ENCODE measurements at places on chromosomes 7 and 10.

- no peak for DNase-seq
Observed at GRCh38 chr7:157625973-157626742, 289.4 kb downstream of the DNAJB6 start.

- no peak for DNase-seq
Observed at GRCh38 chr10:48474765-48475365, 130.0 kb downstream of the ARHGAP22 start.

- DNase-seq, result no peak
Observed at GRCh38 chr7:2919256-2919655, 75.1 kb upstream of the GNA12 start.

DNA sequence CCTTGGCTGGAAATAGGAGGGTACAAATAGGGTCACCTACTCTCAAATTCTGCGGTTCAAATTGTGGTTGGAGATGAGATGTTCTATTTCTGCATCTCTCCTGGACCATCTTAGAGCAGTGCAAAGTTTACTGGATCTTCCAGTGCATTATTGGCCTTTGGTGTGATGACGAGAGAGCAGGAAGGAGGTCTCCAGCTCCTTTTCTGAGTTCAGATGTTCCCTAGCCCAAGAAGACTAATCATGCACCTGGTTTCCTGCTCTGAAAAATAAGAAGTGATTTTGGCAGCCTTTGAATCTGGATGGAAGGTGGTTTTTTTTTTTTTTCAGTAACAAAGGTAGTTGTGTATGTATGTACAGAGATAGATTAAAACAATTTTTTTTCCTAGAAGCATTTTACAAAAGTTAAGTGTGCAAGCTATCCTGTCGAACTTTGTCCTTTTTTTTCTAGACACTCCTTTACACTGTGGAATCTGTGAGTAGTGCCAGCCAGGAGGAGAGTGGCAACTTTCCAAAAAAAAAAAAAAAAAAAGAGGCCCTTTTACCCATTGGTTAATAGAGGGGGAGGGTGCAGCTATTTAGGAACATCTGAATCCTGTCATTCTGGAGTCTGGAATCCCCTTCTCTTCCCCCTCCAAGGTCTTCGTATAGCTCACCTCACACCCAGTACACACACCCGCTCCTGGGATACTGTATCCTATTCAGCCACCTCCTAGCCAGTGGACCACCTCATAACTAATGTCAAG lies 26.3 kb downstream of the PAPSS2 start:
- no peak for DNase-seq

DNA sequence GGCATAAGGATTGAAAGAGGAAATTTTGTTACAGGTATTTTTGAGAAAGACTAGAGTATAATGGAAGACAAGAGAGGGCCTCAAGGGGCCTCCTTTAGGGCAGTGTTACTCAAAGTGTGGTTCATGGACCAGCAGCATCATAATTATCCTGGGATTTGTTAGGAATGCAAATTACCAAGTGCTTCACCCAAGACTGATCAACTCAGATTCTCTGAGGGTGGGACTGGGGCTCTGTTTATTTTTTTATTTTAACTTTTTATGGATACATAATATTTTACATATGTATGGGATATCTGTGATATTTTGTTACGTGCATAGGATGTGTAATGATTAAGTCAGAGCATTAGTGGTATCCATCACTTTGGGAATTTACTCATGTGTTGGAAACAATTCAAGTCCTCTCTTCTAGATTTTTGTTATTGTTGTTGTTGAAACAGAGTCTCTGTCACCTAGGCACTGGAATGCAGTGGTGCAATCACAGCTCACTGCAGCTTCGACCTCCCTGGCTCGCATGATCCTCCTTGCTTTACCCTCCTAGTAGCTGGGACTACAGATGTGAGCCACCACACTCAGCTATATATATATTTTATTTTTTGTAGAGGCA lies 2.2 kb upstream of the KCTD7 start:
- DNase-seq, result no peak

DNA sequence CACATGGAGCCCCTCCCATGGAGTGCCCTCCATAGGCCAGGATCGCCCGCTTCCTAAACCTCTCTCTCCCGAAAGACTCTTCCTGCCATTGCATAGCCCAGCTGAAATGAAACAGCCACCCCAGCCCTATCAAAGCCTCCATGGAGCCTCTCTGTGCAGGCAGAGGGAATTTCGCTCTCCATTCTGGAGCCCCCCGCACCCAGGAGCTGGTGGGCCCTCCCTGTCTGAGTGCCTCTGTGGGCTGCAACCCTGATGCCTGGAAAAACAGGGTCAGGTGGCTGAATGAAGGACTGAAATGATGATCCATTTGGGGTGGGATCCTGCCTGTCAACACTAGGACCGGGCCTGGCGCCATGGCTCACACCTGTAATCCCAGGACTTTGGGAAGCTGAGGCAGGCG lies 106.4 kb downstream of the FAM53B start:
- no peak for DNase-seq

- DNase-seq, result no peak
Observed at GRCh38 chr7:132395361-132395760, 180.9 kb downstream of the PLXNA4 start.

- no peak for DNase-seq
Observed at GRCh38 chr10:1373287-1373686, 317.1 kb downstream of the WDR37 start.

GRCh38 chr10:23053036-23053435 lies 42.3 kb upstream of the MSRB2 start:
- no peak for DNase-seq

- no peak for DNase-seq
Observed at GRCh38 chr10:23556727-23557440, 118.0 kb downstream of the OTUD1 start.

DNA sequence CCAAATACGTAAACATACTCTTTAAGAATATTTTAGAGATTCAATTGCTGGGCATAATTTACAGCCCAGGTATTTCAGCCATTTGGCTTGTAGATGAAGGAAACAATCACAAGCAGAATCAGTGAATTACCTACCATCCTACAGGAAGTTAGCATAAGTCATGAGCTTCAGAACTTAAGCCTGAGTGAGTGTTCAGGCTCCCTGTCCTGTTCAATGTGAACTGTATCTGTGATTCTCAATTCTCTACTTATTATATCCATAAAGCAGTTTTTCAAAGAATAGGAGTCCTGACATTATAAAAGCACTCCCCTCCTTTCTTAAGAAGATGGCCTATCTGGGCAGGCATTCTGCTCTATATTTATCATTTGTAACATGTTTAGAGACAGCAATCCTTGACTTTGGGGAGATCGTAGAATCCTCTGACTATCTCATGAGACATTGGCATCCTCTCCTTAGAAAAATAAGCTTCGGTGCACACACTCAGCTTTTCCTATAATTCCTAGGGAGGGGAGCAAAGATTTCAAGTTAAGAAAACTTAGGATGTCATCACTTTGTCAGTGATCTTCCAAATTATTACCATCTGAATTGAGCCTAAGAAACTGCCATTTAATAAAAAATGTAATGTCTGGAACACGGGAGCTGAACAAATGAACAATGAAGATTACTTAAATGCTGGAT lies 645.2 kb upstream of the IGFBP3 start:
- DNase-seq, result no peak

- DNase-seq, result no peak
Observed at GRCh38 chr7:74153736-74154135, 20.4 kb upstream of the EIF4H start.

- DNase-seq, result no peak
Observed at GRCh38 chr7:23960361-23960760, 250.3 kb downstream of the STK31 start.

DNA sequence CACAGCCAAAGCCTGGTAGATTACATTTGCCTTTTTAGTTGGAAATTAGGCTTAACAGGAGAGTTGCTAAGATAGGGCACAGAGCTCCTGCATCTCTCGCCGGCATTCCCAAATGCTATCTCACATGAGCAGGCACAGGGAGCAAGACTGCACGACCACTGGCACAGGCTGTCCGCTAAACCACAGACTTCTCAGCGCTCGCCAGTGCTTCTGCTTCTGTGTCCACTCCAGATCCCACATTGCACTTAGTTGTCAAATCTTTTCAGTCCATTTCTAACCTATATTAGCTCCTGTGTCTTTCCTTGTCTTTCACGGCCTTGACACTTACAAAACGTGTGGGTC lies 138.9 kb downstream of the EGFR start:
- DNase-seq, result no peak

- no peak for DNase-seq
Observed at GRCh38 chr7:108127461-108127860, 2.7 kb downstream of the LAMB4 start.

DNA sequence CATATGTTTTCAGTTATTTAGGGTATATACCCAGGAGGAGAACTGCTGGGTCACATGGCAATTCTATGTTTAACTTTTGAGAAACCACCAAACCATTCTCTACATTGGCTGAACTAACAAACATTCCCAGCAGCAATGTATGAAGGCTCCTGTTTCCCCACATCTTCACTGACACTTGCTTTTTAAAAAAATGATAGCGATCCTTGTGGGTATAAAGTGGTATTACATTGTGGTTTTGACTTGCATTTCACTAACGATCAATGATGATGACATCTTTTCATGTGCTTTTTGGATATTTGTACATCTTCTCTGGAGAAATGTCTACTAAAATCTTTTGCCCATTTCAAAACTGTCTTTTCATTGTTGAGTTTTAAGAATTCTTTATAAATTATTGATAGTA lies 51.2 kb upstream of the ANAPC16 start:
- no peak for DNase-seq

GRCh38 chr7:122887198-122887597 lies 938 bp upstream of the CADPS2 start:
- no peak for DNase-seq

DNA sequence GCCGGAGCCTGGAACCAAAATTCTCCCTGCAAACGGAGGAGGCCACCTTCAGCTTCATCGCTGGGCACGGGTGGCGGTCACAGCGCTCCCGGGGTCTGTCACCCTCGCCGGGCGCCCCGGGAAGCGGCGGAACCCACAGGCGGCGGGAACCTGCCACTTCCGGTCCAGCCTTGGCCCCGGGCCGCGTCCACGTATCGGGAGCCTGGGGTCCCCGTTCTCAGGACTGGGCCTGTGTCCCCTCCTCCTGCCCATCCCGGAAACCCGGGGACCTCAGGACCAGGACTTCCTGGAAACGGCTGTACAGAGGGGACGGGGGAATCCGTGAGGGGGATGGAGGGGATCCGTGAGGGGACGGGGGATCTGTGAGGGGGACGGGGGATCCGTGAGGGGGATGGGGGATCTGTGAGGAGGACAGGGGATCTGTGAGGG lies 25.4 kb downstream of the PDGFA start:
- no peak for DNase-seq

GRCh38 chr7:138154661-138155060 lies 78.4 kb downstream of the AKR1D1 start:
- DNase-seq, result no peak

- DNase-seq, result no peak
Observed at GRCh38 chr7:1864161-1864940, 194.3 kb downstream of the ELFN1 start.

- DNase-seq, result no peak
Observed at GRCh38 chr10:49272251-49273081, 26.5 kb upstream of the C10orf71 start.

GRCh38 chr7:27242555-27243339 lies at the start of gene EVX1:
Gene EVX1, plus strand, starts transcription at chr7:27242802. Its CDS starts 229 bp downstream, at chr7:27243031.
- no peak for DNase-seq

- DNase-seq, result no peak
Observed at GRCh38 chr7:69104023-69104422, 494.3 kb upstream of the AUTS2 start.

DNA sequence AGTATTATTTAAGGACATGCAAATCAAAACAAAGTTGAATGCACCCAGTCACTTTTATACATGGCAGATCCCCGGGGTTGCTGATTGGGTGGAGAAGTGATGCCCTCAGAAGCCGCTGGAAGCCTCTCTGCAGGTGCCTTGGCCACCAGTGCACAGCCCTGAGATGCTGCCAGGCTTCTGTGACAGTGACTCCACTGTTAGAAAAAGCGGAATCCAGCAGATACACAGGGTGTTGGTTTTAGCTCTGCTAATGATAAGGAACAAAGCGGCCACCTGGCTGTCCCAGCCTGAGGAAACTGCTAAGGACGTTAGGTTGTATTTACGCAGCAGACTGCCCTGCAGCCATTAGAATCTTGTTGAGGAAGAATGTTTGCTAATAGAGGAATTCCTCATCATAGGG lies 47.5 kb downstream of the JAKMIP3 start:
- no peak for DNase-seq

DNA sequence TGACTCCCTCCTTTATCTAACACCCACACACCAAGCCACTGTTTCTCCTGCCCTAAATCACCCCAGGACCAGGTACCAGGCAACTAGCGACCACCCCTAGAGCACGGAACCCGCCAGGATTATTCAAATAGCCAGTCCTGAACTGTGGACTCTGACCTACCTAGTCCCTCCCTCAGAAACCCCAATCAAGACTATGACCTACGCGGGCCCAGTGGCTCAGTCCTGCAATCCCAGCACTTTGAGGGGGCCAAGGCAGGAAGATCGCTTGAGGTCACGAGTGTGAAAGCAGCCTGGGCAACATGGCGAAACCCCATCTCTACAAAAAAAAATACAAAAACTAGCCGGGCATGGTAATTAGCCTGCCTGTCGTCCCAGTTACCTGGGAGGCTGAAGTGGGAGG lies 232.8 kb upstream of the FOXK1 start:
- no peak for DNase-seq

- no peak for DNase-seq
Observed at GRCh38 chr7:6232534-6232933, 39.9 kb downstream of the CYTH3 start.

- DNase-seq, result no peak
Observed at GRCh38 chr7:151505433-151505832, 14.3 kb downstream of the RHEB start.

DNA sequence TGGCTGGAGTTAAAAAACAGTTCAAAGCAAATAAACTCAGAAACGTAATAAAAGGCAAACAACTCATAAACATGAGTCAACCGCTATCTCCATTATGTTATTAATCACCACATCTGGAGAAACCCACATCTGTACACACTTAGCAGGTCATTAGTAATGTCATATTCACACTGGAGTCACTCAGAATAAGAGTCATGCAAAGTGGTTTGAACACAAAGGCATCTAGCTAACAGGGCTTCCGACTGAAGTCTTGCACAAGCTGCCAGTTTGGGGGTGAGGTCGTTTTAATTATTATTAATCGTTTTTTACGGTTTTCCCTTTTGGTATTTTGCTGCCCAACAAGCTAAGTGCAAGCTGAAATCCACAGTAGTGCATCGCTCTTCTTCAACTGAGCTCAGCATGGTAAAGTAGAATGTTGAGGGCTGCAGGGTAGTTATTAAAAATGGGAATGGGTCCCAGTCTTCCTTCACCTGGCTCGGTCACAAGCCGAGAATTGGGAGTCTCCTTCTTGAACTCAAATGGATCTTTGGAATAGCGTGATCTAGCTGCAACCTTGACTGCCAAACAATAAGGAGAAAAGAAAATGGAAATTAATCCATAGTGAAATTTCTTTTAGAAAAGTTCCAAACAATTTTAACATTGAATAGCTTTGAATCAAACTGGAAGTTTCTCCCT lies 663.5 kb downstream of the KCNMA1 start:
- DNase-seq, result no peak

DNA sequence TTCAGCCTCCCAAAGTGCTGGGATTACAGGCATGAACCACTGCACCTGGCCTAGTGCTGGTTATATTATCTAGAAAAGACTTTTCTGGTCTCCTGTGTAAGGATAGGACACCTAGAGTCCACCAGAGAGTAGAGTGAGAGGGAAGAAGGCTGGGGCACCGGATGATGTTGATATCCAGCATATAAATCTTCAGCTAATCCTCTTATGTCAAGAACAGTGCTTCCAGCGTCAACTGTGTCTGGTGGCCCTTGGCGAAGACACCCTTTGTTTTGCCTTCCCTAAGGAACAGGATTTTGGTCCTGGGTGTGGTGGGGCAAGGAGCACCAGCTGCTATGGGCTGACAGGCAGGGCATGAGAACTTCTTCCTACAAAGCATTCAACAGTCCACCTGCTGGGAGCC lies 16.3 kb upstream of the INMT start:
- DNase-seq, result no peak

- DNase-seq, result peak; percentile 43
Observed at GRCh38 chr7:2698581-2699288, 10.7 kb downstream of the AMZ1 start.

All from activated CD8-positive, alpha-beta memory T cell treated with anti-CD3 and anti-CD28 coated beads for 4 hours (primary cell).